ENCODE measurements at places on chromosomes 1 and 21.
A peak's percentile ranks its signal among the peaks of the same experiment; 100 is the strongest.

DNA sequence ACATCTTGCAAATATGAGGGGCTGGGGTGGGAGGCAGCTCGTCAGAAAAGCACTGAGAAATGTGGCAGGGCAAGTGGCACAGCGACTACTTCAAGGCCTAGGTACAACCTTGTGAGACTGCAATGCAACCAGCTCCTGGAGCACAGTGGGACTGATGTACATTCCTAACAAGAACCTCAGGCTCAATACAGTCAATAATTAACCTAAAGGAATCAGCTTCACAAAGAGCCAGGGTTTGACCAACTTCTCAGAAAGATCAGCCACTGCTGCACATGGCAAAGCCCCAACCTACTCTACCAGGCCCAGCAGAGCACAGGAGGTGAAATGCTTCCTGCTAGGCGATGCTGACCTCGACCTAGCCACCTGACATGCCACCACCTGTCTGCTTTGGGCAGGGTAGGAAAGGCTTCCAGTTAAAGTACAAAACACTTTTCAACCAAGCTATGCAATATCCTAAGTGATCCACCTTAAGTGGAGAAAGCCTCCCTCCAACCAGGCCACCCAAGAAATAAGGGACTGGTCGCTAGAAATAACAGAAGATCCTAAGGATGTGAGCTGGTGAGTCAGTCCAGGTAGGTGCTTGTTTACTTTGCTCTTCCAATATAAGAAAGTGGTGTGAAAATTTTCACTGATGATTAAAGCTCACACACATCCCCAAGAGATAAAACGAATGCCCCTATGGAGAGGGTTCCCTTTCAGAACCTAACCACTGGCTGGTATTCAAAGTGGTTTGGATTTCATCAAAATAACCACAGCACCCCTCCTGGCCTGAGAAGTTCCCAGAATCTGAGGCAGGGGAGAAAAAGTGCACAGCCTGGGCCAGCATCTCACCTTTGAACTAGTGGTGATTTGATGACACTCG lies 2.1 kb downstream of the RIPK4 start:
- peak; percentile 83 for DNase-seq

GRCh38 chr1:232818040-232818439 lies 12.8 kb downstream of the MAP10 start:
- DNase-seq, result no peak

DNA sequence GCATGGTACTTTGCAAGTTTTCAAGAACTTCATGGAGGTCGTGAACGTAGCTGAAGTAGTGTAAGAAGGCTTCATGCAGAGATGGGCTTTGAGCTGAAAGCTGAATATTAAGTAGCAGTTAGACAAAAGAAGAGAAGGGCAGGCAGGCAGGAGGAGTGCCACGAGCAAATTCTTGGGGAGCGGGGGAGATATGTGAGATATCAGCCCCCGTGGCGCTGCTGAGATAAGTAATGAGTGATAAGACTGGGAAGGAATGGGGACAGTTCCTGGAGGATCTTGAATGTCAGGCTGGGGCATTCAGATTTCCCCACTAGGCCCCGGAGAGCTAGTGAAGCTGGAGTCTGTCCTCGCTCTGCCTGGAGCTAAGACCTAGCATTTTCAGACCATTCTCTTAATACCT lies 27.9 kb upstream of the KIRREL1 start:
- no peak for DNase-seq

DNA sequence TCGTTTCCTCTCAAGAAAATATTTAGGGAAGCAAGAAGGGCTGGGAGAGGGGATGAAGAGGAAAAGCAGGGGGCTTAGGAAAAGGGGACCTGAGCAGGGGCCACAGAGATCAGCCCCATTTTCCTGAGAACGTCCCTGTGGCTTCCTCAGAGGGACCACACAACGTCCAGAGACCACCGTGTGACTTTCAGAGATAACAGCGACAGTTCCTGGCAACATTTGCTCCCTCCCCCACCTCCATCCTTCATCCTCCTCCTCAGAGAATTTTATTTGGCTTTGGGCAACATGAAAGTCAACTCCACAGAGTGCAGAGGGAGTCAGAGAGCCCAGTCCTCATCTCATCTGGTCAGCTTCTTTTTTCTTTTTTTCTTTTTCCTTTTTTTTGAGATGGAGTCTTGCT lies 50.9 kb downstream of the RUNX1 start:
- no peak for DNase-seq

DNA sequence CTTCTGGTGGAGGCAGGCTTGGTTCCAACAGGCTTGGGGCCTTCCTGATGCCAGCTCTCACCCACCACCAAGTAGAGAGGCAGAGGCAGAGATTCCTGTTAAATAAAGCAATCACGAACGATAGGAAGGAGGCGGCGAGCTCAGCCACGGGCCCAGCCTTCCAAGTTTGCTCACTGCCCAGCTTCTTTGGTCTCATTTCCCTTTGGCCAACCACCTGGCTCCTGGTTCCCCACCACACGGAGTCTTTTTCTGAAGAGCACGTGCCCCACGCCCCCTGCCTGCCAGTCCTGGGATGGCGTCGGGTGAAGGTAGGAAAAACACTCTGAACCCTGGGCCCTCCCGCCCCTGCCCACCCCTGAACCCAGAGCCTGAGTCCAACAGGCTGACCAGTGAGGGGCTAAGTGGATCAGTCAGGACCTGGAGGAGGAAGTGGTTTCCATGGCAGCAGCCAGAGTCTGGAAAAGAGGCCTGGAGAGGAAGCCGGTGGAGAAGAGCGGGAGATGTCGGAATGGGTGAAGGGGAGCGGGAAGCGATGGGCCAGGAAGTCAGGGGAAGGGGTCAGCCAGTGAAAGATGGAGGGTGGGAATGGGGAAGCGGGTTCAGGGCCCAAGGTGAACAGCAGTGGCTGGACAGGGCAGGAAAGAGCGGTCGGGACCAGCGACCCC lies 158.2 kb upstream of the KLHDC7A start:
- DNase-seq, result no peak

GRCh38 chr1:53174971-53175913 lies 21.4 kb upstream of the CPT2 start:
- no peak for DNase-seq

- DNase-seq, result no peak
These were observed 360.3 kb downstream of the NTNG1 start for GRCh38 chr1:107501081-107501605.
